ENCODE measurements at places on chromosomes 5 and 9. TPM values are rescaled to one million over a fixed set of nuclear protein-coding genes. Genes with fewer than 3 reads are reported as not detected.

DNA sequence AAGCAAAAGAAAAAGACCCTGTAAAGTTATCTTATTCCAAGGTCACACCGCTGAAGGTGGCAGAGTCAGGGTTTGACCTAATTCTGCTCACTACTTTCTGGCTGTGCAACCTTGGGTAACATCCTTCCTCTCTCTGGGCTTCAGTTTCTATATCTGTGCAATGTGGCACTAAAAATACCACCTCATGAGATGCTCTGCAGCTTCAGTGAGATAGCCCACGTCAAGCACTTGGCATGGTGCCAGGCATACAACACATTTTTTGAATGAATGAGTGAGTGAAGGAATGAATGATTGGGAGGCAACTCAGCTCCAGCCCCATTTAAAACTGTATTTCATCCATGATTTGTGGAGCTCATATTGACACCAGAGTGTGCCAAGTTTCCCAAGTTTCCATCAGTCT lies 62.3 kb downstream of the FOXI1 start:
- no peak for DNase-seq
- no peak overlapping the region for H3K4me3 ChIP-seq

GRCh38 chr9:5566054-5566618 lies 55.8 kb downstream of the PDCD1LG2 start:
- H3K27ac ChIP-seq, result no peak overlapping the region
- peaks cover 5% of the 10 kb centered on the region for H3K4me1 ChIP-seq
- H3K4me3 ChIP-seq, result no peak overlapping the region
- no peaks in the 10 kb centered on the region for H3K27me3 ChIP-seq

The PCDHB5 gene
- 5.9 TPM for total RNA-seq

GRCh38 chr9:97474372-97474925 lies 27.0 kb upstream of the TMOD1 start:
- no peaks in the 10 kb centered on the region for H3K27me3 ChIP-seq
- H3K36me3 ChIP-seq, result peaks cover 47% of the 10 kb centered on the region
- H3K4me1 ChIP-seq, result no peaks in the 10 kb centered on the region
- H3K4me3 ChIP-seq, result no peak overlapping the region
- H3K27ac ChIP-seq, result no peak overlapping the region

The SLC45A2 gene
- not detected for total RNA-seq

GRCh38 chr5:37717613-37718431 lies 122.0 kb downstream of the GDNF start:
- H3K36me3 ChIP-seq, result peaks cover 11% of the 10 kb centered on the region
- no peak for DNase-seq
- no peak overlapping the region for H3K4me3 ChIP-seq
- H3K4me1 ChIP-seq, result peaks cover 21% of the 10 kb centered on the region

The MARCHF11 gene
- total RNA-seq, result not detected

DNA sequence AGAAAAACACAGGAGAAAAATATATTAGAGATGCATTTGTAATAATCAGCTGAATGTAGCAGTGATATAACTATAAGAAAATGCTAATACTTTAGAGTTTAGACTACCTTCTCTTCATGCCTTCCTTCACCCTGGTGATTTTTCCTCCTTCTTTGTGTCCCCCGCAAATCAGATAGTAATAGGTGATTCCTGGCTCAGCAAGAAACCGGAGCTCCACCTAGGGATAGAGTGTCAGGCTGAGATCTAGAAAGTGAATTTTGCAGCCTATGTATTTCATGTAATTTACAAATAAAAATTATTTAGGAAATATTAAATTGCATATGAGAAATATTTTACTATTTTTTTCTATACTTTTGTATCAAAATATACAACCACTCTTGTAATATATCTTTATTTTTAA lies 109.8 kb upstream of the ST8SIA4 start:
- H3K36me3 ChIP-seq, result no peaks in the 10 kb centered on the region
- H3K4me1 ChIP-seq, result no peaks in the 10 kb centered on the region
- H3K4me3 ChIP-seq, result no peak overlapping the region

The INSL6 gene
- total RNA-seq, result not detected

DNA sequence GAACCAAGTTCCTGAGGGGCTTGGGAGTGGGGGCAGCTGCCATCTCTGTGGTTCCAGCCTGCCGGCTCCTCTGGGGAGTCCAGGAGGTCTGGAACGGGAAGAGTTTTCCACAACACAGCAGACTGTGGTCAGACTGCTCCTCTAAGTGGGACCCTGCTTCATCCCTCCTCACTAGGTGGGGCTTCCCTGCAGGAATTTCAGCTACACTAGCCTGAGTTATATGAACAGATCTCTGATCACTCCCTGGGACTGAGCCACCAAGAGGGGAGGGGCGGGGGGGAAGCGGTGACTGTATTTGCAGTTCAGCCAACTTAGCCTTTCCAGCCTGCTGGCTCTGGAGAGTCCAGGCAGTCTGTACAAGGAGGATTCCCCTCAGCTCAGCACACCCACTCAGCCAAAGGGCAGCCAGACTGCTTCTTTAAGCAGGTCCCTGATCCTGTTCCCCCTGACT lies 19.4 kb downstream of the DTWD2 start:
- H3K4me1 ChIP-seq, result no peaks in the 10 kb centered on the region
- no peaks in the 10 kb centered on the region for H3K27me3 ChIP-seq
- H3K36me3 ChIP-seq, result no peaks in the 10 kb centered on the region
- H3K4me3 ChIP-seq, result no peak overlapping the region

DNA sequence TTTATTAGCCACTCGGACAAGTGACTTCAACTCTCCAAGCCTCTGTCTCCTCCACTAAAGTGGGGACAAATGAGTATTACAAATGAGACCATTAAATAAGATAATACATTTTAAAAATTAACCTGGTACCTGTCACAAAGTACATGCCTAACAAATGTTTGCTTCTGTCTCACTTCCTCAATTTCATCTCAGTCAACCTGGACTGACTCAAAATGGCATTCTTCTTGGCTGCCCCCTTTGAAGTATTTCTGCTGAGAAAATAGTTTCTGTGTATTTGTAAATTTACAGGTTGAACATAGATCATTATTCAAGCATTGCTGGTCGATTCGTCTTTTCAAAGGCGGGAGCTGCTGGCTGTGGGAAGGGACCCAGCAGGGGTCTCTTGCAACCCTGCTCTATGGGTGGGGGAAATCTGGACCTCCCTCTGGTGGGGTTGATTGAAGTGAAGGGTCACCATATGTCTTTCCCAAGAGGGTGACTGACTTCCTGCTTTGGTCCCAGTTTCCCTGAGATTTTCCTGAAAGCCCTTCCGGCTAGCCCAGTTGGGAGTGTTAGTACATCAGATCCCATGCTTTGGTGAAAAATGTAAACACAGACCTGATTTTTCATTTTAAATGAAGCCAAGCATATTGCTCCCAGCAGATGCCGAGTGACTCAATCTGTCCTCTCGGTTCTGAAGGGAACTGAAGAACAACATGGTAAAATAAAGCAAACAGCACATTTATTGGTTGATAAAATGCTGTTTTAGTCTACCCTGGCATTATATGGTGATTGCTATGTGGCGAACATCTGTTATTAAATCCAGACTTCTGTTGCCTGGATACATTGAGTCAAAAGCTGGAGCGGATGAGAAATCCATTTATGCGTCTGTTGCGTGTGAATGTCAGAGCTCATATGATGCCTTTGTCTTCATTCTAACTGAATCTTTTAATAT lies 73.0 kb downstream of the KCNIP1 start:
- H3K27me3 ChIP-seq, result no peaks in the 10 kb centered on the region
- H3K4me1 ChIP-seq, result no peaks in the 10 kb centered on the region
- no peak overlapping the region for H3K27ac ChIP-seq
- no peak for DNase-seq

DNA sequence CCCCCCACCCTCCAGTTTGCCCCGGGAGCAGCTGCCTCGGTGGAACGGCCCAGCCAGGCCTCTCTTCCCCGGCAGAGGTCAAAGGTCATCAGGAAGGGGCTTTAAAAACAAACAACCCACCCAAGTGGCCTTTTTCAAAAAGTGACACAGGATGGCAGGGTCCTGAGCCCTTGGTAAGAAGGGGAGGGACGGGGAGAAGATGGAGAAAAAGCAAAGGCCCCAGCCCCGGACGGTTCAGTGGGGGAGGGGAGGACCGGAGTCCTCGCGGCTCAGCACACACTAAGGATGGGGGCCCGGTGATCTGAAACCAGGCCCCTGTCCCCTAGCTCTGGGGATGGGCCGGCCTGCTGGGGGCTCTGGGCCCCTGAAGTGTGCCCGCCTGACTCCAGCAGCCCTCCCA lies 1.1 kb downstream of the PRRX2 start:
- H3K27ac ChIP-seq, result no peak overlapping the region
- no peaks in the 10 kb centered on the region for H3K4me1 ChIP-seq
- H3K4me3 ChIP-seq, result peak overlapping the region; percentile 59
- H3K36me3 ChIP-seq, result no peaks in the 10 kb centered on the region
- peaks cover 48% of the 10 kb centered on the region for H3K27me3 ChIP-seq

DNA sequence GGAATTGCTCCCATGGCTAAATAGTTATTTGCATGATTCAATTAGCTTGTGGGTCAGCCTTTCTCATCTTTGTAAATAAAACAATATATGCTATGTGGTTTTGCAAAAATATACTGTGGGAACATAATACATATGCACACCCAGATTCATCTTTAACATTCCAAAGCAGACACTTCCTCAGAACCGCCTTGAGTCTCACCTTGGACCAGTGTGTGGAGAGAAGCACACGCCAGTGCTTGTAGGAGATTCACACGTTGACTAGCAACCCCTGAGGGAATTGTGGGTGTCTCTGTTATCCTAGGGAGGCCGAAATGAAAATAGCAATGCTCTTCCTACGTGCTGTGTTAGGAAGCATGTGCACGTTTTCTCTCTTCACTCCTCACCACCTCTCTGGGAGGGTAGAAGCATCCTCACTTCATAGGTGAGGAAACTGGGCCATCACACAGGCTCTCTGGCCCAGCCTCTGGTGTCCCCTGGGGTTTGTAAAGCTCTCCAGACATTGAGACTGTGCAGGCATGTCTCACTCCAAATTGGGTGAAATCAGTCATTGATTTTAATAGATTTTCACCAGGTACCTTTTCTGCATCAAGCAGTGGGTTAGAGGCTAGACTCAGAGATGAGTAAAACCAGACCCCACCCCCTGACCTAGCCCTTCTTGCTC lies 221.7 kb downstream of the PBX3 start:
- no peak overlapping the region for H3K4me3 ChIP-seq
- H3K36me3 ChIP-seq, result no peaks in the 10 kb centered on the region
- H3K27me3 ChIP-seq, result no peaks in the 10 kb centered on the region
- no peaks in the 10 kb centered on the region for H3K4me1 ChIP-seq

The ARL14EPL gene
- total RNA-seq, result not detected
